DMS79 treated with DMSO at 0.1 percent for 48 hours (cell line): ENCODE measurements at places on chromosomes 3 and 15.
A peak's percentile ranks its signal among the peaks of the same experiment; 100 is the strongest.

- DNase-seq = no peak
These were observed 401.8 kb downstream of the SHQ1 start for GRCh38 chr3:72446218-72447058.

DNA sequence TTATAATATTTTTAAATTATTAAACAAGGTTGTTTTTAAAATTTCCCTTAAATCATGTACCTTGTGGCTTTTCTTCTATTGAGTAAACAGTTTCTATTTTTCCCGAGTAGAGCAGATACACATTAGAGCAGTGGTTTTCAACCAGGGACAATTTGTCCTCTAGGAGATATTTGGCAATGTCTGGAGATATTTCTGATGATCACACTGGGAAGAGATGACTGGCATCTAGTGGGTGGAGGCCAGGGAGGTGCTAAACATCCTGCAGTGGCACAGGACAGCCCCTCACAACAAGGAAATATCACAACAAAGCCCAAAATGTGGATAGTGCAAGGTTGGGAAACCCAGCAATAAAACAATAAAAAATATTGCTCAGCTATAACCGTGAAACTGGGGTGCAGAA, 113.0 kb upstream of the PTPRG start:
- no peak for DNase-seq

DNA sequence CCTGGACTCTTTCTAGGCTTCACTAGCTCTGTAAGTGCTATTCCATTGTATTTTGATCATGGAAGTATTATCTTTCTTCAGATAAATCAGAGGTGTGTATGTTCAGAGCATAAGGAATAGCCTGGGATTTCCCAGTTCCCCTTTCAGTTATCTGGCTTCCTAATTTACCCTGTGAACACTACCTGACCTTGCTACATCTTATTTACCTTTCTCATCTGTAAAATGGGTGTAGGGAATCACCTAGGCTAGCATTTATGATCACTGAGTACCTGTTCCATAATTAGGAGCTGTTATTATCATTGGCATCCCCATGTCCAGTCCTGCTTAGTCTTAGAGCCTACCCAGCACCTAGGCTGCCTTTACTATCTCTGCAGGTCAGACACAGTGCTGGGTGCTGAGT, 149.3 kb upstream of the NR2F2 start:
- no peak for DNase-seq

GRCh38 chr3:140378571-140379340, 299.1 kb upstream of the TRIM42 start:
- no peak for DNase-seq

DNA sequence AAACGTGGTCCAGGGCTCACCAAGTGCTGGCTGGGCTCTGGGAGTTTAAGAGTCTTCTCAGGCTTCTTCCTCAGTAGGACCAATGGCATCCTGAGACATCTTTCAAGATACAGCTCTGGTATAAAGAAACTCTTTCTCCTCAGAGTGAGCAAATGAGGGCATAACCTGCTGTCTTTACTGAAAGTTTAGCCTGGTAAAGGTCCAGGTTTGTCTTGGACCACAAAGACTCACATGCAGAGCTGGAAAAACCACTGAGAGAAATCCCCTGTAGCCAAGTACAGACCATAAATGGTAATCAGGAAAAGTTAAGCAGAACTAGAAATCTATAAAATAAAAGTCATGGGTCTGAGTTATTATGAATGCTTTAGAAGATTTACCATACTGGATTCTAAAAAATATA, 23.1 kb downstream of the CD47 start:
- DNase-seq = no peak

DNA sequence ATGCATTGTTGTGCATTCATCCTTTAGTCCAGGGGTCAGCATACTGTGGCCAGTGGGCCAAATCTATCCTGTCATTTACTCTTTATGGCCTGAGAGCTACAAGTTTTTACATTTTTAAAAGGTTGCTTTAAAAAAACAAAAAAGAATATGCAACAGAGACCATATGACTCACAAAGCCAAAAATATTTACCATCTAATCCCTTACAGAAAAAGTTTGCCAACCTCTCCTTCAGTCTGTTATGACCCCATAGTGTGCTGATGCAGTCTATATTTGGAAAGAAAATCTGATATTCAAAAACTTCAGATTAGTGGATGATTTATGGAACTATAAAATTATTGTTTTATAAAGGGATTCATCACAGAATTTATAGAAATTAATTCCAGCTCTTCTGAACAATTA, 237.5 kb upstream of the IL12A start:
- DNase-seq = no peak

DNA sequence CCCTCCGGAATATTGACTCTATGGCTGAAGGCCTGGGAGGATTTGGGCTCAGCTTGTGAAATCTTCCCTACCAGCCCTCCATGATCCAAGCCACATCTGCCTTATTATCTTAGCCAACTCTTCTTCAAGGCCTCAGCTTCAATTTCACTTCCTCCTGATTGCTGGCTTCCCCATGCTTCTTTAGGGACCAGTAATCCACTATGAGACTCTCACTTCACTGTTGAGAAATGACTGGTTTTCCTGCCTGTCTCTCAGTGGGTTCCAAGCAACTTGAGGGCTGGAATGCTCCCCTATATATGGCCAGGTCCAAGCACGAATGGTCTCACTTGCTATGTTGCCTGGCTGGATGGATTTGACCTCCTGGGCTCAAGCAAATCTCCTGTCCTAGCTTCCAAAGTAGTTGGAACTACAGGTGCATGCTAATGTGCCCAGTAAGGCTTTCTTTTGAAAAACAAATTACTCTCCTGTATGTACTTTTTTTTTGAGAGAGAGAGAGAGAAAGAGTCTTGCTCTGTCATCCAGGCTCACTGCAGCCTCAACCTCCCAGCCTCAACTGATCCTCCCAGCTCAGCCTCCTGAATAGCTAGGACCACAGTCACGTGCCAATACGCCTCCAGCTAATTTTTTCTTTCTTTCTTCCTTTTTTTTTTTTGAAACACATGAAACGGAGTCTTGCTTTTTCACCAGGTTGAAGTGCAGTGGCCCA, 7.9 kb upstream of the PIK3CB start:
- DNase-seq = no peak

GRCh38 chr3:171056528-171056927, 30.0 kb upstream of the SLC2A2 start:
- no peak for DNase-seq

GRCh38 chr15:79987569-79987955, 16.6 kb upstream of the BCL2A1 start:
- no peak for DNase-seq

DNA sequence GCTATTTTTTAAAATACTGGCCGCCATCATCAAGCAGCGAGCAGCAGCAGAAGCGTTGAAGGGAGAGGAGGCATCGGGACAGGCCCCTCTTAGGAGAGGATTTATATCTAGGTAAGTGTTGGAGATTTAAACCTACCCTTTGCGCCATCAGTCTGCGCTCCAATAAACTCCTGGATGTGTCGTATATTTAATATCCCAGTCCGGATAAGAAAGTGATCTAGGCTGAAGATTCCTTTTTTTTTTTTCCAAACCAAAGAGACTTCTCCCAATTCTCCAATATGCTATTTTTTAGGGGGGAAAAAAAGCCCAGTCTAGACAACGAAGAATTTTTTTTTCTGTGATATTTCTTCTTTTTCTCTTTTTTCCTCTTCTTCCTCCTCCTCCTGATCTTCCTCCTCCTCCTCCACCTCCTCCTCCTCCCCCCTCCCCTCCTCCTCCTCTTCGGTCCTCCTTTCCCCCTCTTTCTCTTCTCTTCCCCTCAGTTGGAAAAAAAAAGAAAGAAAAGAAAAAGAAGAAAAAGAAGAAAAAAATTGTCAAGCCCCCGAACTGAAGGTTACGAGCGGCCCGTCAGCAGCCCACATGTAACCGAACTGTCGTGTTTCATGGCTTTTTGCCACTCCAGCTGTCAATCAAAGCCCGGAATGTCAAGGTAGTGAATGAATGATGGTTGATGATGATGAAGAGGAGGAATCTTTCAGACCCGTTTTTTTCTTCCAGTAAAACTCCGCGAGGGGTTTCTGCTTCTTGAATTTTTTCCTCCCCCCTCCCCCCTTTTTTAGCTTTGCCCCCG, 835 bp downstream of the MEIS2 start:
- DNase-seq = peak; percentile 29

- DNase-seq = no peak
These were observed 33.7 kb downstream of the DENND6A start for GRCh38 chr3:57659004-57659673.

GRCh38 chr3:159923956-159924355, 64.7 kb upstream of the IL12A start:
- DNase-seq = no peak

GRCh38 chr3:113629584-113630421, 66.6 kb downstream of the USF3 start:
- peak; percentile 90 for DNase-seq

GRCh38 chr15:64343222-64343621, 12.8 kb downstream of the CSNK1G1 start:
- no peak for DNase-seq

DNA sequence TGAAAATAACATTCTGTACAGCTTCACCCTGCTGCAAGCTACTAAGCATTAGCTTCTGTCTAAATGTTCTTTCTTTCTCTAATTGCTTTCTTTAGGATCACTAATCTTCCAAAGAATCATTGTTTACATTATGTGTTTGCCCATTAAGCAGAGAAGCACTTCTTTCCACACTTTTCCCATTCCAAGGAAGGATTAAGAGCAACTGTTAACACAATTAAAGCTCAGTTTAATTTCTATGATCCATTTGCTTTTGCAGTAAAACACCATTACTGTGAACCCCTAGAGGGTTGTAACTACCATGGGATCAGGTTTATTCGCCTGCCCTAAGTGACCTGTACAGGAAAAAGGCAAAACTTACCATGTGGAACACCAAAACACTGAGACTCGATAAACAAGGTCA, 125.8 kb upstream of the ZNF385D start:
- DNase-seq = no peak

GRCh38 chr3:39752019-39752637, 57.3 kb upstream of the MYRIP start:
- no peak for DNase-seq

GRCh38 chr15:74768771-74769342, 13.0 kb upstream of the CSK start:
- peak; percentile 2 for DNase-seq

DNA sequence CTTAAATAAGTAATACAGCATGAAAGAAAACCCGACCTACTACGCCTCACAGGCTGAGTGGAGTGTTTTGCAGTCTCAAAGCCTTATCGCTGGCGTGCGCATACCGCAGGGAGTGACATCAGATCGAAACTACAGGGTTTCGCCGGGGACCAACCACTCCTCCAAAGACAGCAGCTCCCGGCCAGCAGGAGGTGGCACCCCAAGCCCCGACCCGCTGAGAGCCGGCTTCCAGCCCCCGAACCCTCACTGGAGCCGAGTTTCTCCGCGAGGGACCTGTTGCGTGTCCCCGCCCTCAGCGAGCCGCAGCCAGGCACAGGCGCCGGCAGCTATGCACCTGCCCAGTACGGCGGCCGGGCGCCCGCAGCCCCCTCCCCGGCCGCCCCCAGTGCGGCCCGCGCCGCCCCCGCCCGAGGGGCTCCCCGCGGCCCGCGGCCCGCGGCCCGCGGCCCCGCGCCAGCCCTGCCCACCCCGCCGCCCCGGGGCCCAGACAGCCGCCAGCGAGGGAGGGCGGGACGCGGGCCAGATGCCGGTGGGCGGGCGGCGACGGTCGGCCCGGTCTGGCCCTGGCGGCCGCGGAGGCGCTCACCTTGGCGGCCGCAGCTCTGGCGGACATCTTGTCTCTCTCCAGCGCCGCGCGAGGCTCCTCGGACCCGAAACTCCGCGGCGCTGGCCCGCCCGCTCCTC, 710 bp downstream of the TJP1 start:
- DNase-seq = no peak

DNA sequence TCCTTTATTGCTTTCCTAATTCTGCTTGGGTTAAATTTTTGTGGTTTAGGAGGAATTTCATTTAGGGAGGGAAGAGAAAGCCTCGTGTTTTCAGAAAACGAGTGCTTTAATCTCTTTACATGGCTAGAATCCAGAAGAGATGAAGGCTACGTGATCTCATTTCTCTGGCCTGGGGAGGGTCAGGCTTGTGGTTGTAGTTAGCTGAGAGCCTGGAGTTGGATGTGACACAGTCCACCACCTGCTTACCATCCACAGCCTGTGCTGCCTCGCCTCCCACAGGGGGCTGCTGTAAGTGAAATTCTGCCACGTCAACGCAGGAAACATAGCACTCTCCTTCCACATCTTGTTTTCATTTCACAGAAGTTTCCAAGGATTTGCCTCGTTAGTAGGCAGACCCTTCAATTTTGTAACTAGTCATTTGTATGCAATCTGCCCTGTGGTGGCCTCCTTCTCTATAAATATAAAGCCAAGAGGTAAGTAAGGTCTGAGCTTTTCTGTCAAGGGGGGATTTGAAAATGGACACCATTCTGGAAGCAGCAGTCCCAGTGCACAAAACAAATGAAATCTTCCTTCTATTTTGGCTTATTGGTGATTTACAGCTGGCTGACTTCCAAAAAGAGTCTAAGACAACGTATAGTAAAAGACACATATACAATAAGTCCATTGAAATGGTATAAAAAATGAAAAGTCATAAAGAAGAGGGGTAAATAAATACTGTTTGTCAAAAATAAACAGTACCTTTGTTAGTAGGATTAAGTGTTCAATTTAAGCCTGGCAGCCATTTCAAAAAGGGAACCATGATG, 3.4 kb downstream of the GXYLT2 start:
- no peak for DNase-seq

DNA sequence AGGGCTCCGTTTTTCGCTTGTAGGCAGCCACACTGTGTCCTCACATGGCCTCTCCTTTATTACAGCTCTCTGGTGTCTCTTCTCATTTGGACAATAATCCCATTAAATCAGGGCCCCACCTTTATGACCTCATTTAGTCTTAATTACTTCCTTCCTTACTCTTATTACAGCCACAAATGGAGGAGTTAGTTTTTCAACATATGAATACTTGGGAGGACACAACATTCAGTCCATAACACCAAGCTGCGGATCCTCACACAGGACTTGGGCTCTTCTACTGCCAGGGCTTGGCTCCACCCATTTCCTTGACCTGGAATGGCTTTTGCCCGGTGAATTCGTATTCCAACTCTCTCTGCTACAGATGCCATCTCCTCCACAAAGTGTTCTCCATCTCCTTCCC, 74.3 kb upstream of the SLC7A14 start:
- no peak for DNase-seq

- no peak for DNase-seq
These were observed 109.2 kb downstream of the ASB7 start for GRCh38 chr15:100711516-100712021.

DNA sequence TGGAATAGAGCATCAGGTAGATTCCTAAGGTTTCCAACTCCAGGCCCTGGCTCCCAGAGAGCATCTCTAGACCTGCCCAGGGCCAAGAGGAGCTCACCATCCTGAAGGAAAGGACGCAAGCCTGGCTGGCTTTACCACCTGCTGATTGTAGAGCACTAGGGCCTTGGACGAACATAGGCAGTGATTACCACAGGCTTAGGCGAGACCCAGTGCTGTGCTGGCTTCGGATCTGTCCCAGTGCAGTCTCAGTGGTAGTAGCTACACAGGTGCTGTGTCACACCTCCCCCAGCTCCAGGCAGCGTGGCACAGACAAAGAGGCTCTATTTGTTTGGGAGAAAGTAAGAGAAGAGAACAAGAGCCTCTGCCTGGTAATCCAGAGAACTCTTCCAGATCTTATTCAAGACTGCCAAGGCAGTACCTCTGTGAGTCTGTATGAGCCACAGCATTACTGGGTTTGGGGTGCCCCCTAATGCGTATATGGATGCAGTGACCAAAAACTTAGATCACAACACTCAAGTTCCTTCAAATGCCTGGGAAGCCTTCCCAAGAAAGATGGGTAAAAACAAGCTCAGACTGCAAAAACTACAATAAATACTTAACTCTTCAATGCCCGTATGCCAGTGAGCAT, 25.4 kb downstream of the ISG20 start:
- DNase-seq = no peak
